ENCODE measurements at places on chromosomes 1 and 21. TPM values are rescaled to one million over a fixed set of nuclear protein-coding genes. Genes with fewer than 3 reads are reported as not detected.
A peak's percentile ranks its signal among the peaks of the same experiment; 100 is the strongest.

The NUDT4B gene
- total RNA-seq: 0.63 TPM

- H3K36me3 ChIP-seq: no peaks in the 10 kb centered on the region
- DNase-seq: no peak
- H3K4me1 ChIP-seq: no peaks in the 10 kb centered on the region
- H3K4me3 ChIP-seq: no peak overlapping the region
Measured at GRCh38 chr1:176448340-176448739, 14.6 kb upstream of the PAPPA2 start.

The CRP gene
- total RNA-seq: not detected

DNA sequence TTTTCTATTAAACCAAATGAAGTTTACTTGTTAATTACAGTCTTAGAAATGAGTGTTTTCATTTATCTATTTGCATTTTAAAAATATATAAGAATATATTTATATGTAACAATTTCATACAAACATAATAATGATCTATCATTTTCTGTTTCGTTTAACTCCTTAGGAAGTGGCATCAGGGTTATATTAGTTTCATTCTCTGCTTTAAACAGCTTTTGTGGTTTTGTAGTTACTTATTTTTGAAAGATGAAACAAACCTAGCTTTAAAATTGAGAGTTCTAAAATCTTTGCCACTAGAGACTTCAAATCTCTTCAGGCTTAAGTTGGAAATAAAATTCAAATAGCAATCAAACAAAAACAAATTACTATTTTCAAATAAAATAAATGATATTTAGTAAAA lies 2110.6 kb downstream of the MRPL39 start:
- no peaks in the 10 kb centered on the region for H3K4me1 ChIP-seq
- no peaks in the 10 kb centered on the region for H3K36me3 ChIP-seq
- H3K27ac ChIP-seq: no peak overlapping the region
- no peak overlapping the region for H3K4me3 ChIP-seq
- no peaks in the 10 kb centered on the region for H3K27me3 ChIP-seq

DNA sequence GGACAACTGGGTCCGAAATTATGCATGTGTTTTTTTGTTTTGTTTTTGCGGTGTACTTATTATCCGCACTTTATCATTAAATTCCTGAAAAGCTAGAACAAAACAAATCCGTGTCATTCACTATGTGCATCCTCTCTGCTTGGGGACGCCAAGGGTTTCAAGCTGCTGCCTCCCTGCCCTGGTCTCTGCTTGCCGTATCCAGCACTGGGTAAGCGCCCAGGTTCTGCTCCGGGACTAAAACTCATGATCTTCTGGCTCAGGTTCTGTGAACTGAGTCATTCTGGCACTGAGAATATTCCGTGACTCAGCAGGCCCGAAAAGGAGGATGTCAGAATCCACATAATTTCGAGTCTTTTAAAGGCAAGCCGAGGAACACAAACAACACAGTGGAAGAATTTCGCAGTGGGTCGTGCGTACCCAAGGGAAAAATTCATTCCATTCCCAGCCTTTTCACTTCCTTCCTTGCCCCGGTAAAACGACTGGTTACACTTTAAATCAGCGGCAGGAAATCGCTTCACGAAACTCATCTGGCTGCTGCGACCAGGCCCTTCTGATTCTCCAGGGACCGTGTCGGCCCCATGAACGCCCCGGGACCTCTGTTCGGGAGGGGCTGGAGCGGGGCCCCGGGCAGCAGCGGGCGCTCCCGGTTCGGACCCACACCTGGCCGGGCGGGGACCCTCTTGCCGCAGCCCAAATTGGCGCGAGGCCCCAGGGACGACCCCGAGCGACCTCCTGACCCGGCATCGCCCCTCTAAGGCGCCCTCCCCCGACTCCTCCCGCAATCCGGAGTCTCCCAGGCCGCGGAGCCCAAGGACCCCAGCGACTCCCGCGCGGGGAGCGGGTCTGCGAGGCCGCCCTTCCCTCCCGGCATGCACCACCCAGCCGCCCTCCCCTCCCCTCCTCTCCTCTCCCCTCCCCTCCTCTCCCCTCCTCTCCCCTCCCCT lies 746 bp upstream of the LAMC1 start:
- DNase-seq: peak; percentile 77
- H3K27ac ChIP-seq: peak overlapping the region; percentile 99
- H3K4me1 ChIP-seq: peaks cover 32% of the 10 kb centered on the region
- peak overlapping the region; percentile 89 for H3K4me3 ChIP-seq
- no peaks in the 10 kb centered on the region for H3K36me3 ChIP-seq

The AADACL3 gene
- not detected for total RNA-seq

- H3K36me3 ChIP-seq: no peaks in the 10 kb centered on the region
- no peaks in the 10 kb centered on the region for H3K4me1 ChIP-seq
Measured at GRCh38 chr1:63663873-63664272, 70.7 kb downstream of the PGM1 start.

DNA sequence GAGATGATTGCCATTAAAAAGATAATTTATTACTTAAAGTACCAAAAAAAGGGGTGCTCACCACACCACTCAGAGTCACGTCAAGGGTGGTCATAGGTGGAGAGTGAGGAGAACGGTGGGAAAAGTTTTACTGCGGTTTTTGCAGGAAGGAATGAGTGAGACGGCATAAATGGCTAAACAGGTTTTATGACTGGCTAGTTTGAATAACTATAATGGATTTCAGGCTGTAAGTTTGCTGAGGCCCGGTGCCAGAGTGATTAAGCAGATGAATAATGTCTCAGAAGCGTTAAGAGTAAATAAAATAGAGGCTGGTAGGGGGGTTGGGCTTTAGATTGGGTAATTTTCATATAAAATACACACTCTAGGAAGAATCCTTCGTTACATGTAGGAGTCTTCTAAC lies 1337.8 kb downstream of the AMY1C start:
- H3K36me3 ChIP-seq: no peaks in the 10 kb centered on the region
- no peaks in the 10 kb centered on the region for H3K27me3 ChIP-seq
- H3K4me3 ChIP-seq: no peak overlapping the region
- H3K27ac ChIP-seq: no peak overlapping the region

DNA sequence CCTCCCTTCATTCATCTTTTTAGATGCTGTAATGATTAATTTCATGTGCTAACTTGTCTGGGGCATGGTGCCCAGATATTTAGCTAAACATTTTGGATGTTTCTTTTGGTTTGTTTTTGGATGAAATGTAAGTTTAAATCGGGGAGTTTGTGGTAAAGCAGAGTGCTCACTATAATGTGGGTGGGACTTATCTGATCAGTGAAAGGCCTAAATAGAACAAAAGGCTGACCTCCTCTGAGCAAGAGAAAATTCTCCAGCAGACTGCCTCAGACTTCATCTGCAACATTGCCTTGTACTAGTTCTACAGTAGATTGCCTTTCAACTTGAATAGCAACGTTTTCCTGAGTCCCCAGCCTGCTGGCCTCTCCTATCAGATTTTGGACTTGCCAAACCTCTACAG lies 183.6 kb downstream of the S1PR1 start:
- no peaks in the 10 kb centered on the region for H3K27me3 ChIP-seq
- H3K27ac ChIP-seq: no peak overlapping the region
- H3K36me3 ChIP-seq: no peaks in the 10 kb centered on the region
- H3K4me1 ChIP-seq: no peaks in the 10 kb centered on the region
- DNase-seq: no peak

DNA sequence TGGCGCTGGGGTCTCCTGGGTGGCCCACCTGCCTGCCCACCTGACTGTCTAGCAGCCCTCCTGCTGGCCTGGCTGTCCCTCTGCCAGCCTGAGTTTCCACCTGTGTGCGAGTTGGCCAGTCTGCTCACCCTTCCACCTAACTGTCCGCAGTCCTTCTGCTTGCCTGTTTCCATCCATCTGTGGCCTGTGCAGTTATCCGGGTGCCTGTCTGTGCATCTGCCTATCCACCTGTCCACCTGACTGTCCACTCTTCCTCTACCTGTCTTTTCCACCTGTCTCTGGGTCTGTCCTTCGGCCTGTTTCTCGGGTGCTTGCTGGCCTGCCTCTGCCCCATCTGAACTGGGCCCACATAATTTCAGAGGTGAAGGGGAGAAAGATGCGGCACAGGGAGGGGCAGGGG lies 1.9 kb downstream of the KCNQ4 start:
- H3K4me1 ChIP-seq: peaks cover 15% of the 10 kb centered on the region
- no peaks in the 10 kb centered on the region for H3K36me3 ChIP-seq
- no peak overlapping the region for H3K27ac ChIP-seq
- no peak overlapping the region for H3K4me3 ChIP-seq
- DNase-seq: no peak
- H3K27me3 ChIP-seq: no peaks in the 10 kb centered on the region

DNA sequence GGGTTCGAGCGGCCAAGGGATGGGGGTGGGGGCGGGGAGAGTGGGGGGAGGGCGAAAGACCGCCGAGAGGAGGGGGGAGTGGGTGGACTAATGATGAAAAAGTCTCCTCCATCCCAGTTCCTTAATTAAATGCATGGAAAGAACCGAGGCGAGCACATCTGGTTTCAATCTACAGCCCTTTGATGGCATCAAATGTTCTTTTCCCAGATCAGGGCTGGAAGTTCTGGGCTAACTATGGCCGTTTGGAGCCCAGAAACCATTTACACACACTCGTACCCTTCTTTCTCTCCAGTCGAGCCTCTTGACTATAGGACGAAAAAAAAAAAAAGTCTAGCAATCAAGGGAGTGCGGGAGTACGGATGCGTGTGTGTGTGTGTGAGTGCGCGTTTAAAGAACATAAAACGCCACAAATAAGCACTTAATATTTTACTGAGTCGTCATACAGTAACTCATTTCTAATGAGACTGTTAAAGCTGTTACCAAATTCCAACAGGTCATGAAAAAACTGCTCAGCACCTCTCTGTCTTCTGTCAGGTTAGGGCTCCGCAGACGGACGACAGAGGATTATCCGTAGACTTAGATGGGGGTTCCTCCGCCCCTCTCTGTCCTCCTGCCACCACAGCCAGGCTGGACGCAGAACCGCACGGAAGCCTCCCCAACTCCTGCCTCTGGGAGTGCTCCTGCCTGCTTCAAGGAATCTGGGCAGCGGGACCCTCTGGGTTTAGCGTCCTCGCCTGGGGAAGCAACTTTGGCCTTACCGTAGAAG lies 2.1 kb upstream of the PRRX1 start:
- peak overlapping the region; percentile 39 for H3K4me3 ChIP-seq
- peaks cover 43% of the 10 kb centered on the region for H3K4me1 ChIP-seq
- H3K27ac ChIP-seq: peak overlapping the region; percentile 93
- no peak for DNase-seq

DNA sequence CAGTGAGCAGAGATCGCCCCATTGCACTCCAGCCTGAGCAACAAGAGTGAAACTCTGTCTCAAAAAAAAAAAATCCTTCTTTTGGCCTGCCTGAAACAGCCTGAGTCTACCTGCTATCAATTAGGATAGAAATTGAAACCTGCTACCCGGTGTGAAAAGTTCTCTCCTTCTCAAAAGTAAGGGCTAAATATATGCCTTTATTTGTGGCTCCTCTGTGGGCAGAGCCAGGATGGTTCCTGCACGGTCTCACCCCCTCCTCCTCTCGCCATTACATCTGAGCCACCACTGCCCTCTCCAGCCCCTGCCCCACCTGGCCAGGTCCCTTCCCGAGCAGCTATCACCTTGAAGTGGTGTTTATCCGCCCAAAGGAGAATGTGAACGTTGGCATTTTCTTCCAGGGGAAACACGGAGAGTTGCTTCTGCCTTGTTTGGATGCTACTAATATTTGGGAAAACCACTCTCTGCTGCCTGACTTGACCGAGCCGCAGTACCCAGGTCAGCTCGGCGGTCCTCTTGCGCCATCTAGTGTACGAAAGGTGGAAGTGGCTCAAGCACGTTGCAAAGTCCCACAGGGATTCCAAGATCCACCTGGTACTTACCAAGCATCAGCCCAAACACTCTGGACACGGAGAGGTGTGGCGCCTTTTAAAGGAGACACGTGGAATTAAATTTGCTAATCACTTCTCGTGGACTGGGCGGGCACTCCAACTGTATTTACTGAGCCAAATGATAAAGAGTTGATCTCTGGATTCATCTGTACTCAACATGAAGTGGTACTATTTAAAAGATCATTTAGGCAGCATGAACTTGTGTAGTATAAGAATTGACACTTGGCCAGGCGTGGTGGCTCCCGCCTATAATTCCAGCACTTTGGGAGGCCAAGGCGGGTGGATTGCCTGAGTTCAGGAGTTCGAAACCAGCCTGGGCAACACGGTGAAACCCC lies 31.9 kb downstream of the SETD4 start:
- peak; percentile 51 for DNase-seq
- no peak overlapping the region for H3K27ac ChIP-seq
- no peaks in the 10 kb centered on the region for H3K4me1 ChIP-seq
- H3K4me3 ChIP-seq: no peak overlapping the region
